Frontal cortex (tissue), 4 donors: ENCODE measurements at places on chromosomes 7 and 10.

DNA sequence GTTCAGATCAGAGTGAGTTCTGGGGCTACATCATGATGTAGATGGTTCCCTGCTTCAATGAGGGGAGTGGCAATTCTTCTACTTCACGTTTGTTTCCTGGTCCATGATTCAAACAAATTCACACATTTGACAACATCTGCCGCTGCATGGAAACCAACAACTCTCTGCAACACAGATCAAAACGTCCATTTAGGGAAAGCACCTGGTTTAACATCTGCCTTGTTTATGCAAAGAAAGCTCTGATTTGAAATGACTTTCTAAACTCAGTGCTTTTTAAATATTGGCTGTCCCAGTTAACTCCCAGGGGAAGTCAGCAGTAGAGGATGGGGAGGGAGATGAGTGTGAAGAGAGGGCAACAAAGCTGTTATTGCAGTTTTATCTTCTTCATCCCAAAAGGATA, 93.8 kb downstream of the GAD2 start:
- DNase-seq, result no peak

GRCh38 chr10:100731407-100732240, 13.8 kb upstream of the PAX2 start:
- DNase-seq, result no peak

- DNase-seq, result no peak
Measured at GRCh38 chr7:142556740-142557139, 192.5 kb upstream of the PRSS1 start.

- no peak for DNase-seq
Measured at GRCh38 chr7:150721970-150722373, 5.6 kb downstream of the GIMAP1 start.

- no peak for DNase-seq
Measured at GRCh38 chr7:32479574-32480200, 10.5 kb downstream of the LSM5 start.

DNA sequence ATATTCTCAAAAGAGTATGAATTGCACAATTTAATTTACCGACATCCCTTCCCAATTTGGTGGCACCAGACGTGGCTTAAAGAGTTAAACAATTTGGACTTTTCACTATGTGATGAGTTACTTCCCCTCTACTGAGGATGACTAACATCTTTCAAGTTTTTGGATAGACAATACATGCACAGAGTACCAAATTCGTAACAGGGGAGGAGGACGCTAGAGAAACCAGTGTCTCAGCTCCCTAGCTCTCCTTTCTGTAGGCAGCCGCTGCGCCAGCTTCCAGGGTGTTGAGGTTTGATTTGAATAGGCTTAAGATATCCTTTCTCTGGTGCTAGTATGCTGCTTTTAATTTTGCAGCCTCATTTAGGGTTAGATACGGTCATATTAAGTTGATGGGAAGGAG, 69.2 kb downstream of the GNA12 start:
- DNase-seq, result no peak

DNA sequence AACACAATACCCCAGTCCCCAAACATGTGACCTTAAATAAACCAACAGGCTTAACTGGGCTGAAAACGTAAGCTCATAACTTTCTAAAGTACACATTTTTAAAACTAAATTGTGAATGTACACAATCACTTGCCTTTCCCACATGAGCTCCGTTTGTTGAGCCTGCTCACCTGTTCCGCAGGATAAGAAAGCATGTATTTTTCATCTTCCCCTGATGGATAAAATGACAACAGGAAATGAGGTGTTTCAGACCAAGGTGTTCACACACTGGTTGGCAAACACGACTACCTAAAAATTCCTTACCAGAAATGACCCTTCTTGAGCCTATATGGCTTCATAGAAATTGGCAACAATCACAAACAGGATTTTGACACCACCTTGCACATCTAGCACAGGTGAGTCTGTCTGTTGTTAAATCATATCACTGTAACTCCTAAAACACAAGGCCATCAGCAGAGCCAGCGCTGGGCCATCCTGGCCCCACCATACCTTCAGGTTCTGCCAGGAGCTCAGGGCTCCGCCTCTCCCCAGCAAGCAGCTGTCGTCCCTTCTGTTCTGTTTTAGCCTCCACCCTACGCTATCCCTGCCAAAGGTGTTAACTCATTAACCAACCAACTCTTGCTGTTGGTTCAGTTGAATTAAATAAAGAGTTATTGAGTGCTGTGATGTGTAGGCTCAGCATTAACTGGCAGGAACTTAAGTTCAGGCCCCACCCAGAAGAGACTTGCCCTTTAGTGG, 73.6 kb upstream of the RNF32 start:
- no peak for DNase-seq

DNA sequence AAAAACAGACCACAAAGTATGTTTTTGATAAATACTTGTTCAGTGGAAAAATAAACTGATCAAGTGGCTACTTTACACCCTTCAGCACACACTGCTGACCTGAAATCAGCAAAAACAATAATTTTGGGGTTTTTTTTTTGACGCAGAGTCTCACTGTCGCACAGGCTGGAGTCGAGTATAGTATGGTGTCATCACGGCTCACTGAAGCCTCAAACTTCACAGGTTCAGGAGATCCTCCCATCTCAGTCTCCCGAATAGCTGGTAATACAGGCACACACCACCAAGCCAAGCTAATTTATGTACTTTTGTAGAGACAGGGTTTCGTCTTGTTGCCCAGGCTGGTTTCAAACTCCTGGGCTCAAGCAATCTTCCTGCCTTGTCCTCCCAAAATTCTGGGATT, 30.6 kb downstream of the TARP start:
- DNase-seq, result no peak

DNA sequence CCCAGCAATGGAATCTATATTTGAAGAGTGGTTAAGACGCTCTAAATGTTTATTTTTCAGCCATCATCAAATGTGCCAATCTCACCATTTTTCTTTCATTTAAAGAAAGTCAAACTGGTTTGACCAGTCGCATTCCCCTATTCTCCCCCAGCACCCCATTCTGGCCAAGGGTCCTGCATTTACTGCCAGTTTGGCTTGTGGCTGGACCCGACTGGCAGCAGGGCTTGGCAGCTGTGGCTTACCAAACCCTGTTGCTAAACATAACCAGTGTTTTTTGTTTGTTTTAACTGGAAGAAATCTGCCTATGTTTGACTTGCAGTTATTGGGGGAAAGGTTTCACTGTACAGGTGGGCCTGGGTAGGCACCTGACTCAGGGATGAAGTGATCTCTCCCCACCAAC, 116.3 kb downstream of the CYP26A1 start:
- DNase-seq, result no peak

DNA sequence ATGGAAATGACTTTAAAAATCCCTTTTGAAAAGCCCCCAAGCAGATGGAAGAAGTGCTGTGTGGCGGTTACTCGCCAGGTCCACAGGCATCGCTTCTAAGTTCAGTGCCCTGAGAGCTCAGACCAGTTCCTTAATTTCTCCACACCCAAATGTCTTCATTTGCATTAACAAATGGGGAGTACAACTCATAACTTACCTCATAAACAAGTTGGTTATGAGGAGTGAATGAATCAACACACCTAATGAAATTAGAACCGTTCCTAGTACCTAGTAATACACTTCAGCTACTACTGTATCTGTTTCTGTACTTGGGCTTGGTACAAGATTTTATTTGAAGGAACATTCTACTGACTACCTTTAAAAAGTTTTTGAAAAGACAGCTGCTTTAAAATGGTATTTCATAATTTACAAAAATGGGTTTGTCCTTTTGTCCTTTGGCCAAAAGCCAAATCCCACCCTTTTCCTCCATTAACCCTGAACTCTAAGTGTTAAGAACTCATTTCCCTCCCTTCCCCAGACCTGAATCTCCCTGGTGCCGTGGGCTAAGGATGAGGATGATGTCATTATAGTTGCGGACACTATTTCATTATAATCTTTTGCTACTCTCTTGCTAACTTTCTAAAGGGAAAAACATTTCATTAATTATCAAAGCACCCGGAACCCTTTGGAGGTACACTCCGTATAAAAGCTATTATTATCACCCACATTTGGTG, 221.5 kb upstream of the CELF2 start:
- DNase-seq, result no peak

DNA sequence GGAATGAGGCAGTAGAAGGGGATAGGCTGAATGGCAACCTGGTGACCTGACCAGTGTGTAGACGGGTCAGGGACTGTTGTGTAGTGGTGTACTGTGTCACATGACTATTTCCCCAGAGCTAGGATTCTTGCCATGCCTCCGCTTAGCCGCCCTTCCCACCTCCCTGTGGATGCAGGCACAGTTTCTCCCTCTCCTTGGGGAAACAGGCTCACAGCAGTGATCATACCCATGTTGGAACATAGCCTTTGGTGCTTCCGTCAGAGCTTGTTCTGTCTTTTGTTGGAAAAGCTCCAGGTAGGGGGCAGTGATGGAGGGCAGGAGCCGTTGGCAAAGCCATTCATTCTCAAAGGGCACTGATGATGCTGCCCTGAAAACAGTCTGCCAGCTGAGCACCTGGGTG, 44.3 kb downstream of the OGDH start:
- DNase-seq, result no peak

DNA sequence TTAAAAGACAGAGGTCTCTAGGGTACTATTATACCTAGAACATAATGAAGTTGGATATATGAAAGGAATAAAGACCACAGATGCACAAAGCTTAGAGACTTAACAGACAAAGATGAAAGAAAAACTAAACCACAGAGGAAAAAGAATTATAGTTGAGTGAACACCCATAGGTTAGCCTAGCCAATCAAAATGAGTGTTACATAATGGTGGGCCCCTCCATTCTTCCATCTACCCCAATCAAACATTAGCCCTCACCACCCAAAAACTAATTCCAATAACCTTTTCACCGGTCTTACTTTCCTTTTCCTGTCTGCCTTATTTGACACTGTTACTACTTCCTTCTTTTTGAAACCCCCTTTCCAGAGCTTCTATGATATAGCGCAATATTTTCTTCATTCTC, 130.1 kb downstream of the ELMO1 start:
- DNase-seq, result no peak
